Large intestine (tissue), 12 donors: ENCODE measurements at places on chromosomes 13 and 19. TPM values are rescaled to one million over a fixed set of nuclear protein-coding genes. Genes with fewer than 3 reads are reported as not detected.

Gene CBLC
- 49.5 TPM for polyA plus RNA-seq

Gene SYT5
- 9.1 TPM for polyA plus RNA-seq

- no peak for DNase-seq
Measured at GRCh38 chr13:66348745-66349690, 881.1 kb downstream of the PCDH9 start.

GRCh38 chr13:71672512-71672911 lies 194.5 kb downstream of the DACH1 start:
- no peak for DNase-seq

DNA sequence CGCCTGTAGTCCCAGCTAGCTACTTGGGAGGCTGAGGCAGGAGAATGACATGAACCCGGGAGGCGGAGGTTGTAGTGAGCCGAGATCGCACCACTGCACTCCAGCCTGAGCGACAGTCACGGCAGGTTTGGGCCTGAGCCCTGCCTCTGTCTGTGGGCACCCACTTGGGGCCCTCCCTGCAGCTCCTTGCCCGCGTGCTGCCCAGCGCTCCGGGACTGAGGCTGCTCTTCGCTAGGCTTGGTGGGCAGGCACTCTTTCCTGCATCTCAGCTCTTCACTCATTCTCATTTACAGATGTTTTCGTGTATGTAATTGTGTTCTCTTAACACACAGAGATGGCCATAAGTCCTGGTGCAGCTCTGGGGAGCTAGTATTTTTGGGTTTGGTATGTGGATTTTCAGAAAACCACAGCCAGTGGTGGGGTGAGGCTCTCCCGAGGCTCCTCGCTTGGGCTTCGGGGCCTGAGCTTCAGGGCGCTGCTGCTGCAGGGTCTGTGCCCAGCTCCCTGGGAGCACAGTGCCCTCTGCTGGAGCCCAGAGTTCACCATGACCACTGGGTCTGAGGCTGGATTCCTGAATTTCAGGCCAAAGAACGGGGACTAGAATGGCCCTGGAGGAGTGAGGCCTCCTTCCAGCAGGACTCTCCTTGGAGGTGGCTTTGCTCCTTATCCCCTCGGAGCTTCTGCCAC lies 15.2 kb downstream of the UPF1 start:
- DNase-seq: peak; percentile 65
